Smooth muscle cell of the brain vasculature (primary cell): ENCODE measurements at places on chromosomes 2 and 18.

DNA sequence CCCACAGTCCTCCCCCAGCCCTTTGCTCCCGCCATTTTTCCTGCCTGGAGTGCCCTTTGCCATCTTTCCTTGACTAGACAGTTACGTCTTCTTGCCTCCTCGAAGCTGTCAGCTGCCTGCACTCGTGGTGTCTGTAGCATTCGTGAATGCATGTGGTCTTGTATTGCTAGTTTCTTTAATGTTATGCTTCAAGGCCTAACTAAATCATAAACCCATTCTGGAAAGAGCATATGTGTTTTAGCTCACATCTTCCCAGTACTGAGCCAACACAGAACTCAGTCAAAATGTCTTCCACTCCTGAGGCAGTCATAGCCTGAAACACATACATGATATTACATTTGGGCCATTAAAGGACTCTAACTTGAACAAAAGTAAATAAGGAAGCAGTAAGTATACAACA, 35.6 kb downstream of the SPC25 start:
- DNase-seq: no peak

DNA sequence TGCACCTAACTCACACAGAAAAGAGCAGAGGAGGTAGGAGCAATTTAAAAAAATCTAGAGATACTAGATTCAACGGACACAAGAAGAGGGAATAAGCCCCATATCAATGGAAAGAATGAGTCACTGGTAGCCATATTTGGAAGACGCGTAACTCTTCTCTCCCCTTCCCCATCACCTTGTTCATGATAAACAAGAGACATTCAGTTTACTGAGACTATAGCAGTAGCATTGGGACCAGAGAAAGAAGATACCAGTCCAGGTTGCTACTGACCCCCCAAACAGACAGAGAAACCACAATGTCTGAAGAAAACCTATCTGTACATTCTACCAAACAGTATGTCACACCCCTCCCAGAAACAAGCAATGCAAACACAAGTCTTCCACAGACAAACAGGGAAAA, 81.1 kb downstream of the SLC66A3 start:
- DNase-seq: no peak

DNA sequence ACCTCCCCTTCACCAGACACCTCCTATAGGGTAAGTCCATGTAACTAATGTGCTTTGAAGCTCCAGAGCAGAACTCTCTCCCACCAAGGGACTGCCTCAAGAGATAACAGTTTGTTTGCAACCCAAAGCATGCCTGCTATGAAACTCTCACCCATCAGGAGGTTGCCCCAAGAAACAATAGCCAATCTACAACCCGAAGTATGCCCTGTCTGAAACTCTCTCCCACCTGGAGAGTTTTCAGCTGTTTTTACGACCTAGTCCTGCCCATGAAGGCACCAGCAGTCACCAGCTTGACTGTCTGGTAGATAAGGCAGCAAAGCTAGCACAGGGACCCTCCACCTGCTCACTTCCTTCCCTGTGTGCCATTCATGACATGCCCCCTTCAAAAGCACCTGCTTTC, 533.9 kb upstream of the CRIM1 start:
- DNase-seq: no peak

- no peak for DNase-seq
Measured at GRCh38 chr18:41756141-41756540, 198.9 kb upstream of the PIK3C3 start.

- no peak for DNase-seq
Measured at GRCh38 chr2:85954590-85955458, 66.0 kb upstream of the ST3GAL5 start.

DNA sequence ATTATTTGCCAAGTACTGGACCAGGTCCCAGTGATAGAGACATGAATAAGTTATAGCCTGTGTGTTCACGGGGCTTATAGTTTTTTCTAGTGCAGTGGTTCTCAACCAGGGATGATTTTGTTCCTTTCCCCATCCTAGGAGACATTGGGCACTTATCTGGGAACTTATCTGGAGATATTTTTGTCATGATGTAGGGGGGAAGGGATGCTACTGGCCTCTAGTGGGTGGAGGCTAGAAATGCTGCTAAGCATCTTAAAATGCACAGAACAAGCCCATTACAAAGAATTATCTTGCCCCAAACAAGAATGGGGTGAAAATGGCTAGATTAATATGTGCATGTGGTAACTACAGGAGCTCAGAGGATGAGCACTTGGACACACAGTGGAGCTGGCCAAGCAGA, 75.2 kb downstream of the KLHL29 start:
- no peak for DNase-seq

- DNase-seq: no peak
Measured at GRCh38 chr2:168978461-168978861, 52.7 kb downstream of the ABCB11 start.
